ENCODE measurements at places on chromosomes 1 and 21. TPM values are rescaled to one million over a fixed set of nuclear protein-coding genes. Genes with fewer than 3 reads are reported as not detected.

PDZK1 gene
- 0.41 TPM for total RNA-seq

CD46 gene
- 108 TPM for total RNA-seq

TTC39A gene
- total RNA-seq = 0.51 TPM

SPRR2F gene
- total RNA-seq = not detected

FNDC5 gene
- total RNA-seq = not detected

NPHS2 gene
- not detected for total RNA-seq

GJA5 gene
- not detected for total RNA-seq

FMOD gene
- total RNA-seq = 1.00 TPM

ARHGAP29 gene
- 1.3 TPM for total RNA-seq

GRCh38 chr1:175602026-175602585, 141.3 kb downstream of the TNR start:
- DNase-seq = no peak

DNA sequence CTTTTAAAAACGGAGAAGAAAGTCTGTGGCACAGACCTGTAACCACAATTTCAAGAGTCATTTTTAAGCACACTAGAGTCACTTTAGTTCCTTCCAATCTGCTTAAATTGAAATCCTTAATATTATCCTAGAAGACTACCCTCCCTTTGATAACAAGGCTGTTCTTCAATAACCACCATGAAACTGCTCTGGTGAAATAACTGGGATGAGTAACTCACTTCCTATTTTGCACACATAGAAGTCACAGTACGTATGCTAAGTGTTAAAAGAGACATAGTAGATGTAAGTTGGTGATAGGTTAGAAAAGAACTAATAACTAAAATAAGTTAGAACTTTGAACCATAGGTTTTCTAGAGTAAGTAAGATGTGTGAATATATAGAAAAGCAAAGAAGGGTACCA, 107.8 kb downstream of the NME7 start:
- no peak for DNase-seq

DNA sequence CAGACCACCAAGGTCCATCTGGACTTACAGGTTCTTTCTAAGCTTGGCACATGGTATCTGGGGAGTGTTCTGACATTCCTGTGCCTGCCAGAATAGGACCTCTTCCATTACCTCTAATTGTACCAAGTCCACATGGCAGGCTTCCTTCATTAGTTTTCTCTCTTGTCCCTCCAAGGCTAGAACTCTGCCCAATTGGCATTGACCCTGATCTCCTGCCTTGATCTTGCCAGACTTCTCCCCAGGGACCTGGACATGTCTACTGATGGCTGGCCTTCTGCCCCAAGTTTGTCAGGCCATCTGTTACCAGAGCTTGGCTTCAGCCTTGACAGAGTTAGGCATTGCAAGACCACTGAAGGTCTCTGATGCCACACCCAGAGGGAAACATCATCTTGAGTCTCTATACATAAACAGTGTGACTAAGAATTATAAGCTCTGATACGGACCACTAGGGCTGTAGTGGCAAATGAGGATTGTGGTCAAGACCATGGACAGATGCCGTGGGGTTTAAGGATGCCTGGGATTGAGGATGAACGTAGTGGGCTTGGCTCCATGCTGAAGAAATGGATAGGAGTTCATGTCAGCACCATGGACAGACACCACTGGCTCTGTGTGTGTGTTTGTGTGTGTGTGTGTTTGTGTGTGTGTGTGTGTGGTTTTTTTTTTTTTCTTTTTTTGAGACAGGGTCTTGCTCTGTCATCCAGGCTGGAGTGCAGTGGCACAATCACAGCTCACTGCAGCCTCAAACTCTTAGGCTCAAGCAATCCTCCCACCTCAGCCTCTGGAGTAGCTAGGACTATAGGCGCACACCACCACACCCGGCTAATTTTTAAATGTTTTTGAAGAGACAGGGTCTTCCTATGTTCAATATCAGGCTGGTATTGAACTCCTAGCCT, 19.5 kb upstream of the PSMB2 start:
- no peak for DNase-seq

DNA sequence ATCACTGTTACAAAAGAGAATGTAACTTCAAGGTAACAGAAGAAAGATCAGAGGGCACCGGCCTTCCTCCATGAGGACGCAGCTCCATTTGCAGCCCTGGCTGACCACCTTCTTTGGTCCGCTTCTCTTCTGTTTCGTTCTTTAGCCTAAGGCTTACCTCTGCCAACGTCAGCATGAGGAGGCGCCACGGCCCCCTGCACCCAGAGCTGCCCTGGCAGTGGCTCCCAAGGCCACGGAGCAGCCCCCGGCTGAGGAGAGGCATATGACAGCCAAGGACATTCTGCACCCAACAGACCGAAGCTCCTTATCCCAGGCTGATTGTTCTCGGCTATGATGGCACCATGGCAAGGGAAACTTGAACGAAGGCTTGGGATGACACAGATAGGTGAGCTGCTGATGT, 250.3 kb downstream of the TOMM20 start:
- no peak for DNase-seq

- no peak for DNase-seq
Measured at GRCh38 chr1:202029171-202029665, 18.8 kb downstream of the ELF3 start.

DNA sequence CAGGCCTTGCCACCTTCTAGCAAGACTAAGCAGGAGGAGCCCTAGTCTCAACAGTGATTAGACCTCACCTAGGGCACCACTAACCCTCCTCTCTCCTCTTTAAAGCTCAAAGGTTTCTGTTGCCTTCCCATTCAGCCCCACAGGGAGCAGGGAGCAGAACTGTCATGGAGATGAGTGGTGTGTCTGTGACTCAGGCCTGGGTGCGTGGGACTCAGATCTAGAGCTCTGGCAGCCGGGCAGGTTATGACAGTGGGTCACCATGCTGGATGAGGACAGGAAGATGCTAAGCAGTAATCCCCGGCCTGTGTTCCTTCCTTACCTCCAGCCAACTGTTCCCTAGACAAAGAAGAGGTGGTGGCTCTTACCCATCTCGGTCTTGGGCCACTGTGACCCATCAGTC, 60.1 kb upstream of the COA6 start:
- no peak for DNase-seq

- no peak for DNase-seq
Measured at GRCh38 chr21:32733990-32734613, 6.3 kb upstream of the SYNJ1 start.

DNA sequence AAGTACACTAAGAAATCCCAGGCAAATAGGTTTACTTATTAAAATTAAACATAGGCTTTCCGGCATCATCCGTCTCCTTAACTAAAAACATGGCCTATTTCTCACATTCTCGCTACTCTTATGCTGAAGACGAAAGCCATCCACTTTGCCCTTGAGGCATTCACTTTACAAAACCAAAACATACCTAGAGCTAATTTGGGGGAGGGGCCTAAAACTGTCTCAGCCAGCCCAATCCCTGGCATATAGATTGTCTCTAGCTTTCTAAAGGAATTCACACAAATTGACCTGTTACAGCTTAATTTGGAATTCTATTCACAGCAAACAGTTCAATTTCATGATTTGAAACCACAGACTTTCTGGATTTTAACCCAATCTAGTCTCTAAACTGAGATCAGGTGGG, 34.8 kb downstream of the SLC35D1 start:
- no peak for DNase-seq

DNA sequence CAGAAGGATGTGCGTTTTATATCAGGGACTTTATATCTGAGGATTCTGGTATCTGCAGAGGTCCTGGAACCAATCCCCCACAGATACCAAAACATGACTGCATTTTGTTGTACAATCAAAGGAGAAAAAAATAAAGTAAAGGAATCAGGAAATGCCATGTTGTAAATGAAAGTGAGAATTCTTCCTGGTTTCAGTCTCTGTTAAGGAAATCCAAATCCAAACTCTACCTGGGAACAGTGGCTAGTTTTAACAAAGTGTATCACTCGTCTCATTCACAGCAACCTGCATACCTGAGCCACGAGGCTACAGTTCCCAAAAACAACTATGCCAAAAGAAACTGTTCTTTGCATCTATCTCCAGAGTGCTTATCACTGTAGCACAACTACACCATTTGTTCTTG, 77.3 kb upstream of the ATF3 start:
- DNase-seq = no peak

- no peak for DNase-seq
Measured at GRCh38 chr1:246827396-246827795, 103.2 kb downstream of the SCCPDH start.

DNA sequence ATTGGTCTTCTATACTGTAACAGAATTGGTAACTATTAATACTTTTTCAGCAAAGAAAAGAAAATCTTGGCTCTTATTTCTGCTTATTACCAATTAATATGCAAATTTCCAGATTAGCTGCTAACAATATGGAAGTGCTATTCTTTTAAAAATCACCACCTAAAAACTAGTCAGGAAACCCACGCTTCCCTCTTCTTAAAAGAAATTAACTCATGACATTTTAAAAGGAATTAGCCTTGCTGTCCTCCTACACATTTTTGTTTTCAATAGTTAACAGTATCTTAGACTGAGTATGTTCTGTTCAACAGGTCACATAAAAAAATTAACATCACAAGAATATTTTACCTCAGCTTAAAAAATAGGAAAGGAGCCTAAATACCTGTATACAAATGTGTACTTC, 27.3 kb downstream of the ABL2 start:
- no peak for DNase-seq

GRCh38 chr21:46554431-46555224, 50.3 kb downstream of the S100B start:
- no peak for DNase-seq

- no peak for DNase-seq
Measured at GRCh38 chr1:212777151-212777550, 14.4 kb downstream of the NSL1 start.

GRCh38 chr1:63773815-63774616, at the start of gene ROR1:
Gene ROR1 (plus strand): TSS chr1:63774017.
- DNase-seq = peak; percentile 72

- no peak for DNase-seq
Measured at GRCh38 chr21:25246546-25246945, 360.7 kb downstream of the MRPL39 start.

DNA sequence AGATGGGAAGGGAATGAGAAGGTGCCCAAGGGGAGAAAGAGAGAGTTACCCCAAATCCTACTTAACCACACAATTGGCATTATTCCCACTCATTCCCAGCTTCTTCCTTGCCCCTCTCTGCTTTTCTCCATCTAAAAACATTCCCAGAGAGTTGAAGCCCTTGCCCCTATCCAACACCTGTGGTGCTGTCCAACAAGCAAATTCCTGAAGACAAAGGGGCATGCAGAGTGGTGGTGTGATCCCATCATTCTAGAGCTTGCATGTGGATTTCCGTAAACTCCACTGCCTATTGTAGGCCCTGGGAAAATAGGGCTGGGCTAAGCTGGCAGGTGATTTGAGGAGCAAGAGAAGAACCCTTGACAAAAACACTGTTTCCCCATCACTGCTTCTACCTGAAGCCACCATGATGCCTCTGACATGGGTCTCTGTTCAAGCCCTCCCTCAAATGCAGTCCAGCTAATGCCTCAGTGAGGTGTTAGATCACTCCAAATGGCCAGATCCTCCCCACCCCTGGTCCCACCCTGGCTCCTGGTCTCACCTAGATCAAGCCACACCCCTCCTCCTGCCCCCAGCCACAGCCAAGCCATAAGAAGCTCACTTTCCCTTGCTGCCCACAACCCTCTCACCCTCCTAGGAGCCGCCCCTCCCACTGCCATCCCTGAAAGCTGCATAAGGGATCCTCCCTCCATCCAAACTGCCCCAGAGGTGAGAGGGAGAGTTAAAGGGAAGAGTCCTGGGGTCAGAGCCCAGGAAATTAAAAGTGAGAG, 29.5 kb downstream of the SYT2 start:
- no peak for DNase-seq

DNA sequence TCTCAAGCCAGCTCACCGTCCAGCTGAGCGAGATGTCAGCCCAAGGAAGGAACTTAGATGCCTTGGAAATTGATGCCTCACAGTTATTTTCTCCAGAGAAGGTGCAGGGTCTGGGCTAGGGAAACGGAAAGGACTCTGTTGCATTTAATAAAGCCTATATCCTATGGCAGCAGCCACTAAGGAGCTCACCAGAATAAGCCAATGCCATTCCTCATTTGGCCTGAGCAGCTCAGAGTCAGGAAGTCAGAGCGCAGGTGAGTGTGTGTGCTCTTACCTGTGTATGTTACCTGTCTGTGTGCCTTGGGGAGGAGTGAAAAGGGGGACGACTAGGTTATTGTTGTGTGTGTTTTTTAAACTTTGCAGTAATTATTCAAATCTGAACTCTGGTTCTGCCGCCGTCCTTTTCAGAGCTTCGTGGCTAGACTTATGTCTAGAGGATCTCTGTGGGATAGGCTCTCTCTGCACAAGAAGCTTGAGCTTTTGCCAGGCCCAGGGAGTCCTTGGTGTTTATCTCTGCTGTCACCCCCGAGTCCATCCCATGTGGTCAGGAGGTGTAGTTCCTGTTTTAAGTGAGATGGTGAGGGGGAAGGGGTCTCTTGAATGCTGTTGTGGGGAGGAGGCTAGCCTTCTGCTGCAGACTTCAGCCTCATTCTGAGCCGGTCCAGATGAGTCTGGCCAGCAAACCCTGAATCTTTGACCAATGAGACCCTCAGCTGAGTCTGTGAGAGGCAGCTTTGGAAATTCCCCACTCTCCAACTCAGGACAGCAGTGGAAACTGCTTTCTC, 2.4 kb downstream of the TMCC2 start:
- no peak for DNase-seq

GRCh38 chr1:180566026-180566425, 7.3 kb downstream of the OVAAL start:
- no peak for DNase-seq

DNA sequence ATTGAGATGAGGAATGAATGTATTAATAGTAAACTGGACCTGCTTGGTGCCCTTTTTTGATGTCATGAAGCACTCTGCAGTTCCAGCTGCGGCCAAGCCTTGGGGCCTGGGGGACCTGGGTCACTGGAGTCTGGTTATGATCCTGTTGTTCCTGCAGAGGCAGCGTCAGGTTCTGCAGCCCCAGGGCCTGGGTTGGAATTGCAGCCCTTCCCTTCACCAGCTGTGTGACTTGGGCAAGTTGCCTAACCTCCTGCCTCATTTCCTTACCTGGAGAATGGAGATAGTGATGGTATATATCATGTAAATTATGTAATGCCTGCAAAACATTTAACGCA, 9.1 kb upstream of the ATP5PO start:
- no peak for DNase-seq

Data from activated T-cell treated with anti-CD3 and anti-CD28 coated beads, Interleukin-2, amount 50 U/mL, for 72 hours (primary cell).